ENCODE measurements at places on chromosomes 12 and 14.

GRCh38 chr14:28764257-28765160 is 2.1 kb upstream of the FOXG1 start:
- peak; percentile 46 for DNase-seq

DNA sequence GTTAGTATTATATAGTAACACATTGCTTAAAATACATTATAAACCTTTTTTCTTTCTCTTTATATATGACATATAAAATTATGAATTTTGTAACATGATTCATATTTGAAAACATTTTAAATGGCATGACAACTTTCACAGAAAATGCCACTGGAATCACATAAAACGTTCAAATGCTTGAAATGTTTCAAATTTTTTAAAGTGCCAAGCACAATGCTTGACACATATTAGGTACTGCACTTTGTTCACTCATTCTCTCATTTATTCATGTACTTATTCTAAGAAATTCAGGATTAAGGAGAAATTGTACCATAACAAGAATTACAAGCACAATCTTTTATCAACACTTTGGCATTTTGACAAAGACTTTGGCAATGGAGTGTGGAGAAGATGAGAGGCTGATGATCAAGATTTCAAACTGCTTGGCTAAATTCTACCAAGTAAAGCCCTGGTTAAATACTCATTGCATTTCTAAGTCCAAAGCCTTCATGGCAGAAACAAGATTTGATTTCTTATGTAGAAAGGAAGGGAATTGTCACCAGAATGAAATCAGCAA is 232.2 kb downstream of the C12orf50 start:
- no peak for DNase-seq

DNA sequence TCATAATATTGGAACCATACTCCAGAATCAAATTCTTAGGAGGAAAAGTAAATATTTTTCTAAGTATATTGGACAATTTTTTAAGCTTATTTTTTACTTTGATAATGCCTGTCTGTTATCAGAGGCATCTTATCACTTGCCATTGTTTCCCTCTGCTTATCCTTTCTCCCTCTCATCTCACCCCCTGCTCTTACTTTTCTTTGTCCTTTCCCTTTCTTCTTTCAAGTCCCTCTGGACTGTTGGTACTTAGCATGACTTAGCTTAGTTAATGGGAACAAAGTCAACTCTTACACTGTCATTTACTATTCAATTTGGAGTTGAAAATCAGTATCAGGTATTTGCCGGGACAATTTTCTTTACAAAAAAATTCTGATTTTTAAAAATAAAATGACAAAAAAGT is 45.2 kb downstream of the ABCD2 start:
- no peak for DNase-seq

- no peak for DNase-seq
Measured at GRCh38 chr12:132284827-132285741, 44.3 kb downstream of the GALNT9 start.

DNA sequence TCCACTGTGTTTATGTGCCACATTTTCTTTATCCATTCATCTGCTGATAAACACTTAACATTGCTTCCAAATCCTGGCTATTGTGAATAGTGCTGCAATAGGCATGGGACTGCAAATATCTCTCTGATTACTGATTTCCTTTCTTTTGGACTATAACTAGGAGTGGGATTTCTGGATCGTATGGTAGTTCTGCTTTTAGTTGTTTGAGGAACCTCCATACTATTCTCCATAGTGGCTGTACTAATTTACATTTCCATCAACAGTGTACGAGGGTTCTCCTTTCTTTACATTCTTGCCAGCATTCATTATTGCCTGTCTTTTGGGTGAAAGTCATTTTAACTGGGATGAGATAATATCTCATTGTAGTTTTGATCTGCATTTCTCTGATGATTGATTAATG is 47.6 kb downstream of the TAOK3 start:
- DNase-seq = no peak

DNA sequence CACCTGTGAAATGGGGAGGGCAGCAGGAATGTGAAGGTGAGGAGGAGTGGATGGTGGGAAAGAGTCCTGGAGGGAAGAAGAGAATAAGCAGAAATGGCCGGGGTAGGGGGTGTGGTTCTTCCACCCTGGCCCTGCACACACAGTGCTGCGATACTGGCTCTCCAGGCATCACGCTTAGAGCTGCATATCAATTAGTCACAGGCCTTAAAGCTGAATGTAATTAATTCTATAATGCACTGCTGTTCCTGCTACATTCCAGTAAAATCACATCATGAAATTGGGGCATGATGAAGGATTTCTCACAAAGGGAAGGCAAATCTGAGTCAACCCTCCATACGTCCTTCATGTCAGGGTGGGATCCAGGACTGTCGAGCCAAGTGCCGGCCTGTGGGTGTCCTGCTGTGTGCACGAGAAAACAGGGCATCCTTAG is 566.1 kb downstream of the BCL11B start:
- no peak for DNase-seq

GRCh38 chr12:88052686-88053085 is 23.5 kb upstream of the C12orf50 start:
- DNase-seq = peak; percentile 26

DNA sequence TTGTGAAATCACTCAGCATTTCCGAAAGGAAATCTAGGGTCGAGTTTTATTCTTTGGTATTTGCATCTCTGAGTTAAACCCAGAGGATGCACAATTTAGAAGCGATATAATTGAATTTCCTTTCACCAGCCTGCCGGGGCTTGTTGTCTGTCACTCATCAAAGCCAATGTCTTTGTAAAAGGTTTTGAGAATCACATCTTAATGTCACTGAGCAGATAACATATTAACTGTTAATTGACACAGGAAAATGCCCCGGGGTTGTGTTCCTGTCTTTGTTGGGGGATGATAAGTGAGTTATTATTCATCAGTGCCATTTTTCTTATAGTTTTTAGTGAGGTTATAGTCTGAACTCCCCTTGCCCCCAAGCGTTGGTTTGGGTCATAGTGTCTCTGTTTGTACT is 73.4 kb downstream of the DUSP6 start:
- no peak for DNase-seq

GRCh38 chr14:68981539-68981976 is 2.5 kb upstream of the ACTN1 start:
- no peak for DNase-seq

- no peak for DNase-seq
Measured at GRCh38 chr14:68550338-68550715, 242.5 kb downstream of the ZFP36L1 start.

DNA sequence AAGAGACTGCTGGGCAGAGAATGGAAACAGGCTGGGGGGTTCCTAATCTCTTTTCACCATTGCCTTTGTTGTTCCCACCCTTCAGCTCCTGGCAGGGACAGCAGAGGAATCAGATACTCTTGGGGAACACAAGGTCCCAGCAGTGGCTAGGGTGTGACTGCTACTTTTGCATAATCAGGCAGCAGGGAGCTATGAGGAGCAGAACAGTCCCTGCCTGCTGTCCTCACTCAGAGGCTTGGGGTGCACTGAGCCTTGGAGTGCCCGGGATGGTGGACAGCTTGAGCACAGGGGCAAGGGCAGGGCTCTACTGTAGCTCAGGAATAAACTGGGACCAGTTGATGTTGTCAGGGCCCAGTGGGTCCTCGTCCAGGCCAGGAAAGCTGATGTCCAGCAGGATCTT is 1.5 kb upstream of the TEX52 start:
- no peak for DNase-seq

DNA sequence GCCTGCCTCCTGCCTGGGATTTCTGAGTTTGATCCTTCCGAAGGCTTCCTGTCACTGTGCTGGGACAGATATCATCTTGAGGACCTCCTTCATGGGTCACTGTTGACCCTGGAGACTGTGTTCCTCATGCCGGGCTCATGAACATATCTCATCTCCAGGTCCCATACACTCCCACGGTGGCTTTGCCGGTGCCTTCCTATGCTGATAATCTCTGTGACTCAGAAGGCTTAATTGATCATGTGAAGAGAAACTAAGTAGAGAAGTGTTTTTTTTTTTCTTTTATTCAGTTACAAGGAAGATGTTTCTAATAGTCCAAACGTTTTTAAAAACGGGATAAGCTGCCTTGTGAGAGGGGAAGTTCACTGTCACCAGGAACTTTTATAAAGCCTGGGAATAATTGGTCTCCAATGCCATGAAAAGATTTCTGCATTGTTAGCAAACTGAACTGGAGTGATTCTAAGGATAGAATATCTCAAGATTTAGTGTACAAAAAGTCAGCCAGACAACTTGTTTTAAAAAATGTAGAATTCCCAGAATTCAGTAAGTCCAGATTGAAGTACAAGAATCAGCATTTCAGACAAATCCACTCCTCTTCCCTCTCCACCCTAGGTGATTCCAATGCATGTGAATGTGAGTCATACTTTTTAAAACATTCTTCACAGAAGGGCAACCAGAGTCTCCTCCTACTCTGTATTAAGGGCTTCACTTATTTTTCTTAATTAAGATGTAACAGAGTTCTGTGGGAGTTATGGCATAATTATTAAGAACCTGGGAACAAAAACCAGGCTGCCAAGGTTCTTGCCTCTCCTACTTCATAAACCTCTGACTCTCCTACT is 139.8 kb upstream of the LGR5 start:
- no peak for DNase-seq

GRCh38 chr14:66613344-66613743 is 105.4 kb downstream of the GPHN start:
- DNase-seq = no peak

DNA sequence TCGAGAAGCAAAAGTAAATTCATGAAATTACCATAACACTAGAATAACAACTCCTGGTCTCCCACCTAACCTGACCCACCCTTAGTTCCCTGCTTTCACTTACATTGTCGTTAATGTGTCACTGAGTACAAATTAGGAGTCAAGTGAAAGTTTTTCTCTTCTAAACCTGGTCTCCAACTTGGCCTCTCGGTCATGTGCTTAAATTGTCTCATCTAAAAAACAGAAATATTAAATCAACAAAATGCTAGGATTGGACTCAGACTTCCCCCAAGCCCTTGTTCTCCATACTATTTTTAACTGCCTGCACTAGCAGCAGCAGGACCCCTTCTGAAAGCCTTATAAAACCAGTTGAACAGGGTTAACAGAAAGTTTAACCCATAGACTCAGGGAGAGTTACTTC is 1.8 kb upstream of the BTG1 start:
- no peak for DNase-seq

GRCh38 chr14:65434216-65434850 is 21.8 kb downstream of the FUT8 start:
- no peak for DNase-seq

DNA sequence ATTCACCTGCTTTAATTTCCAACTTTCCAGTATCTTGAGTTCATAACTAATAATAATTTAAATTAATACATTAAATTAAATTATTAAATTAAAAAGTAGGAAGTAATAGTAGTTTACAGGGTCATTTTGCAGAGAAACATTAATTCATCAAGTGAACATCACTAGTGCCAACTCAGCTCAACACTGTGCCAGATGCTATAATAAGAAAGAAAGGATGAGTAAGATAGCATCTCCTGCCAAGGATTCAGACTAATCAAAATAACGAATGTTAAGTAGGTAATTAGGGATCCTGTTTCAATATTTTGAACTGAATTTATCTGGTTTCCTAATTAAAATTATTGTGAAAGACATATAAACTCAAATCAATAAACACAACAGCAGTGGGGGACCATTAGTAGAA is 596.7 kb downstream of the SLC6A15 start:
- no peak for DNase-seq

DNA sequence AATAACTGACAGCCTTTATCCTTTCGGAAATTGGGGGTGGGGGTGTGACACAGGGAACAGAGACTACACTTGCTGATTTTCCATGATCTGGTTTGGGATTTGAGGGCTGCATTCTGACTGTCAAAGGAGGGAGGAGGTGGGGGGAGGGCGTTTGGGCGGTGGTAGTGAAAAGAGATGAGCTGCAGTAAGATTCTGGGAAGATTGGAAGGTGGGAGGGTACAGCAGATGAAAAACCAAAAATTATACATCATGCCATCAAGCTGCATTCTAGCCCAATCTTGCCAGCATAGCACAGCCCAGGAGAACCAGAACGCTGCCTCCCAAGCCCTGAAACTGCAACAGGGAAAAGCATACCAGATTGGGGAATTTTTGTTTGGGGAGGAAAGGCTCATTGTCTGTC is 2.4 kb downstream of the RND1 start:
- no peak for DNase-seq

DNA sequence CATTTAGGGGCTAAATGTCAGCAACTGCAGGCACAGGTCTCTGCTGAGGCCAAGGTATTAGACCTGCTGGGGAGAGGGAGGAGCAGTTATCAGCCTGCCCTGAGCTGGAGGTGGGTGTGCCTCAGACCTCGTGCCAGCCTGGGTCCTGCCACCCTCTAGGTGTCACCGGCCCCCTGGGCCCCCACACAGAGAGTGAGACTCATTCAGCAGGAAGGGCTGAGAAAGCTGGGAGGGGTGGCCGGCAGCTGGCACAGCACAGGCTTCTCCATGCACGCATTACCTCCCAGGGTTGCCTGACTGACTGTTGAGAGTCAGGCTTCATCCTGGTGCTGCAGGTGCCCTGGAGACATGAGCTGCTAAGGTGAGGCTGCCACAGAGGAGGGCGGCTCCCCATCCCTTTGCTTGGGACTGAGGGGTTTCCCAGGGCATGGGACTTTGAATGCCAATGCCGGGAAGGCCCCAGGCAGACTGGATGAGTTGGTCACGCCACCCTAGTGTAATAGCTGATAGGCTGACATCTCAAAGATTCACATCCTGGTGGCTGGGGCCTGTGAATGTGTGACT is 75.3 kb upstream of the C14orf180 start:
- no peak for DNase-seq

DNA sequence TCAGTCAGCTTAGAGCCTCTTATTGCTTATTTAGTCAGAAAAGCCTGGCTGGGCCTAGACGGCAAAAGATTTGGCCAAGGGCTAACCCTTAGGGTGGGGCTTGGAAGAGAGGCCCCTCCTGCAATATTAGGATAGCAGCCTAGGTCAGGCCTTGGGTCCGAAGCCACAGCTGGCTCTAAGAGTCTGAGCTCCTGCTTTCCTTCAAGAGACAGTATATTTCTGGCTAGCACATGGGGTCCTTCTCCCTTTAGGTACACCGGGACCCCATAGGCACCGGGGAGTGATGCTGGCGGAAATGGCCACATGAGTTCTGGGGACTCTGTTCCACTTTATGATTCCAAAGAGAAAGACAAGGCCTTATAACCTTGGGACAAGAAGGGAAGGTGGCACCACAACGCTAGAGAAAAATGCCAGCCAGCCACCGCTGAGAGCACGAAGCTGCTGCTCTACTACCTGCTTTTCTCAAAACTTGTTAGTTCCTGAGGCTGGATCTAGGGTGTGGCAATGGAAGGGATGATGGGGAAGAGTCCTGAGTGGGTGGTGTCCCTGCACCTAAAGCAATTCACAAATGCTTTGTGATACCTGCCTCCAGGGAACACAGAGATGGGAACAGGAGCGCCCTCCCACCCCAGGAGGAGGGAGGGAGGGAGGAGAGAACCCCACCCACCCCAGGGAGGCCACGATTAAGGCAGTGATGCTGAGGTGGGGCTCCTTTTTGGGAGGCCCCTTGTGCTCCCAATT is 3.1 kb upstream of the AVIL start:
- no peak for DNase-seq

Measured in NCI-H1105 (cell line).